ENCODE measurements at places on chromosomes 3 and 15.
A peak's percentile ranks its signal among the peaks of the same experiment; 100 is the strongest.

DNA sequence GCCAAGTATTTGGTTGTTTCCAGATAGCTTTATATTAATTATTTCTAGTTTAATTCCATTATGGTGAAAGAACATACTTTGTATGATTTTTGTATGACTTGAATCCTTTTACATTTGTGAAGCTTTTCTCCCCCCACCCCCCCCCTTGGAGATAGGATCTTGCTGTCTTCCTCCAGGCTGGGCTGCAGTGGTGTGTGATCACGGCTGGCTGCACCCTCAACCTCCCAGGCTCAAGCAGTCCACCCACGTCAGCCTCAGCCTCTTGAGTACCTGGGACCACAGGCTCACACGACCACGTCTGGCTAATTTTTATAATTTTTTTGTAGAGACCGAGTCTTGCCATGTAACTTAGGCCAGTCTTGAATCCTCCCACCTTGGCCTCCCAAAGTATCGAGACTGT, 29.5 kb downstream of the ARL8B start:
- DNase-seq = no peak

- peak; percentile 86 for DNase-seq
Measured at GRCh38 chr15:100114100-100114499, 227.7 kb downstream of the ADAMTS17 start.

DNA sequence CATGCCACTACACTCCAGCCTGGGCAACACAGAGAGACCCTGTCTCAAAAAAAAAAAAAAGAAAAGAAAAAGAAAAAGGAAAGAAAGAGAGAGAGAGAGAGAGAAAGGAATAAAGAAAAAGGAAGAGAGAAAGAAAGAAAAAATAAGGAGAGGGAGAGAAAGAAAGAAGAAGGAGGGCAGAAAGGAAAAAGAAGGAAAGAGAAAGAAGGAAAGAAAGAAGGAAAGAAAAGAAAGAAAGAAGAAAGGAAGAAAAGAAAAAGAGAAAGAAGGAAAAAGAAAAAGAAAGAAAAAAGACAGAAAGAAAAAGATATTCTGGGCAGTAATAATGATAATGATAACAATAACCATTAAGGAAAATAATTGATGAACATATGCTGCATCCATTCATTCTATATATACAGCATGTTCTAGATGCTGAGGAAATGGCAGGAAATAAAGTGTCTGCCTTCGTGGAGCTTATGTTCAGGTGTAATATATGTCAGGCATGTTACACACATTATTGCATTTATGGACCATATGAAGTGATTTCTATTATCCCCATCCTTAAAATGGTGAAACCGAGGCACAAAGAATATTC, 37.4 kb upstream of the MAGEF1 start:
- no peak for DNase-seq

DNA sequence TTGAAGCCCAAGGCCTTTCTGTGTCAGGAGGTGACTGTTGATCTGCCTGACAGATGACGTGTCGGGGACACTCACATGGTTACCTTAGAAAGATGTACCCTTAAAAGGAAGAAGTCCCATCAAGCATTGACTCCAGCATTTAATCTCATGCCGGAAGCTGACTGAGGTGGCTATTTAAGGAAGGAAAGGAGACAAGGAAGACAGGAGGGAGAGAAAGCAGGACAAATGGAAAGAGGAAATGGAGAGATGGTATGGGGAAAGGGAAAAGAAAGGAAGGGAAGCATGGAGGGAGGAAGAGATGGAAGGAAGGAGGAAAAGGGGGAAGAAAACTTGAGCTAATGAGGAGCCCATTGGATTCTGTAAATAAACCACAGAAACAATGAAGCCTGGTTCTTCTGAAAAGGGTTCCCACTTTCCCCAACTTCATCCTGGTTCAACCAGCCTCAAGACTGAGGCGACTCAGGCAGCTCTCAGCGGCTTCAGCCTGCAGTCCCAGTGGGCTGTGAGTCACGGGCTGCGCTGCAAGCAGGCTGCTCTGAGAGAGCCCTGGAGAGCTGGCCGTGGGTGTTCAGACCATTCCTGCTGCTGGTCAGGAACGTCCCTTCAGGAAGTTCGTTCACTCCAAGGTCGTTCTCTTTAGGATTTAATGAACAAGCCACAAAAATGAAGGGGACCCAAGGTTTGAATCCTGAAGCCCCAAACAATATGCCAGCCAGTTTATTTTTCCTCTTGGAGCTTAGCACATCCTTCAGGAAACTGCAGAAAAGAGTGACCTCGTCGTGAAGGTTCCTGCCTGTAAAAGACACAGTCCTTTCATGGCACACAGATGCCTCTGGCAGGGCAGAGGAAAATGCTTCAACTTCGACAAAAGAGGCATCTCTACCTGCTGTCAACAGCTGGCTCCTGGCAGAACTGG, 69.6 kb upstream of the THBS1 start:
- DNase-seq = peak; percentile 90

DNA sequence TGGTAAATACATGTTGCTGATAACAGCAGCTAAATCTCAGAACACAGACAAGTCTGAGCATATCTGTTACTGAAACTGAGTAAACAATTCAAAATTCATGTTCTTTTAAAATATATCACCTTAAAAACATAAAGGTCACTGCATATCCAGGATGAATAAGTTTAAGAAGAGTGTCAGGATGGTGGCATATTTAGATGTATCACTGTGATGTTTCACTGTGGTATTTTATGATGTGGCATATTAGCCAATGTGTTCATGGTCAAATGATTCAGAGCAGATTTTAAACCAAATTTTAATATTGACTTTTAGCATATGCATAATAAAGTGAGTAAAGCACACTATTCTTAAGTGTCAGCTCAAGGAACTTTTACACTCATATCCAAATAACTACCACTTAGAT, 346.4 kb upstream of the DPPA4 start:
- peak; percentile 0 for DNase-seq

- DNase-seq = peak; percentile 12
Measured at GRCh38 chr3:179943117-179943880, 93.4 kb downstream of the PEX5L start.

DNA sequence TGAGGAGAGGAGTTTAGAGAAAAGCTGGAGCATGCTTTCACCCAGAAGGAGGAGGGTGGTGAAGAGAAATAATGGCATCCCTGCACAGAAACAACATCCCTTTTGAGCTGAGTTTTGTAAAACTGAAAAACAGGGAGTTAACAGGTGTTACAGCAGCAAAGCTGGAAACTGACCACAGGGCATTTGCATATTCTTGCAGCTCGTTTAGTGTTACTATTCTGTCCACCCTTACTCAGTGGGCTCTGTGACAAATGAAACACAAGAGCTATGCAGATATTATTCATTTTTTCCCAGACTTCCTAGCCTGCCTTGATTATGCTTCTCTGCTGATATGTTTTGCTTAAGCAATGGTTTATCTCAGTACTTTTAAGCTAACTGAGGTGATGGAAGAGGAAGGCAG, 272.0 kb downstream of the NEK10 start:
- no peak for DNase-seq

DNA sequence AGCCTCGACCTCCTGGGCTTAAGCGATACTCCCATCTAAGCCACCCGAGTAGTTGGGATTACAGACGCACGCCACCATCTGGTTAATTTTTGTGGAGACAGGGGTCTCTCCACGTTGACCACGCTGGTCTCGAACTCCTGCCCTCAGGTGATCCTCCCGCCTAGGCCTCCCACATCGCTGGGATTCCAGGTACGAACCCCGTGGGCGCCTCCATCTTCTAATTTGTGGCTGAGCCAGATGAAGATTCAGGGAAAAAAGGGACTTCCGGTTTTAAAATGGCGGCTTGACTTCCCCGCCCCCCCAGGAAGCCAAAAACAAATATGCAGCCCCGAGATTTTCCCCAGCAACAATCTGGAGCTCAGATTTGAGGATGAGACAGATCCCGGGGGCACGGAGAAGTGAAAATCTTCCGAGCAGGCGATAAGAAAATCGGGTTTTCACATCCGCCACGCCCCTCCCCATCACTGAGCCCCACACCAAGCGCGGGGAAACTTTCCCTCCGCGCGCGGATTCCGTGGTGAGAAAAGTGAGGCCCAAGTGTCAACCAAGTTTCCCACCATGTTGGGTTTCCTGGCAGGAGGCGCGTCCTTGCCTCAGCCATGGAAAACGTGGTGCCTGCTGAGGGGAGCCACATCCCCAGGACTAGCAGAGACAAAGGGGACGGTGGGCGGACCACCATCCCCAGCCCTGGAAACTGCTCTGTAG, 15.4 kb downstream of the CHST14 start:
- no peak for DNase-seq

GRCh38 chr15:50358845-50359244, 3.8 kb upstream of the GABPB1 start:
- peak; percentile 42 for DNase-seq

DNA sequence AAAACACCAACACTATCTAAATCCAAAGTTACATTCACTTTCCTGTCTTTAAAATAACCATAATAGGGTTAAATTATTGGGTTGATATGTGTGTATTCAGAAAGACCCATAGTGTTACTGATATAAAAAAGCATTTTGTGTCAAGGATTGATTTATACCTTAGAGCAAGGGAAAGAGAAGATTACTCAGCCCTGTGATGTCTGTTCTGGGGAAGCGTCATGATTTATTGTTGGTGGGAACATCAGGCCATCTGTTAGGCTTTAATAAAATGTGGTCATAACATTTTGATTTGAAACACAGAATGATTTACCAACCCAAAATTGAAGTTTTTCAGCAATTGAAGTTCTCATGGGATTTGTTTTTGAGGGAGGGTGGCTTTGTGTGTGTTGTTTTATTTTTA, 33.2 kb downstream of the SIDT1 start:
- no peak for DNase-seq

DNA sequence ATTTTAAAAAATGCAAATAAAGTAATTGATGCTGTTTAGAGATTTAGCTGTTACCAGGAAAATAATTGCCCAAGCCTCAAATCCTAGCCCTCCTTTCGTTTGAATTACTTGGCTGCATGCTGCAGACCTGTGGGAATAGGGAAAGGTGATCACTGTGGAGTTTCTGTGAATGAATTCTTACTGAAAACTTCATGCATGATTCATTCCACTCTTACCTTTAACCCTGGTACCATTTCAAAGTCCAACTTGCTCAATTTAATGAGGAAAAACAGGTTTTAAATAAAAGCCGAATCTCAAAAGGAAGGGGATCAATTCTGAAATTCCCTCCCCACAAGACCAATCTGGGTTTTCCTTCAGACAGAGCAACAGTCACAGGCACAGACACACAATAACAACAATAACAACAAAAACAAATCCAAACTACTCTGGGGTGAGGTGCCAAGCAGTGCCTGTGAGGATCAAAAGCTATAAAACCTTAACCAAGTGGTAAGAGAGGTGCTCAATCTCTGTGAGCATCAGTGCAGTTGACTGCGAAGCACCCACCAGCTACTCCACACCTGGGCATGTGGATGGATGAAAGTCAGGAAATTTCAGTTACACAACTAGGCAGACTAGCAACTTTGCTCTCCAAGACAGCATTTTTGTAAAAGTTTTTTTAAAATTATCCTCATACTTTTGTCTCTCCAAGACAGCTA, 200.8 kb downstream of the CNTN3 start:
- no peak for DNase-seq

DNA sequence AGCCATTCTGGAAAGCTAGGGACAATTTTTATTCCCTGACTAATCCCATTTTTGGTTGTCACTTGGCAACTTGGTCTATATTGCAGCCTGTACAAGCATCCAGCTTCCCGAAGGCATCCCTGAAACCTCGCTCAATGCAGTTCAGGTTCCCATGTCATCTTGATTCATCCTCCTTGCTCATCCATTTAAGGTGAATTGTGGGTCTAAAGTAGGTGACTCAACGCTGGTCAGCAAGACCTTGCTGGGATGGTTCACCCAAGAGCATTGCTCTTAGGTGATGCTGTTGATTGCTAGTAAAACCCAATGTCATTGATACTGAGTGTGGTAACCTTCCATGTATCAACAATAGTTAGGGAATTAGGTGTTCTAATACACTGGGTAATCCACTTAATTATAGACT, 13.1 kb upstream of the RAB8B start:
- no peak for DNase-seq

- no peak for DNase-seq
Measured at GRCh38 chr3:57980416-57980815, 27.8 kb upstream of the FLNB start.

DNA sequence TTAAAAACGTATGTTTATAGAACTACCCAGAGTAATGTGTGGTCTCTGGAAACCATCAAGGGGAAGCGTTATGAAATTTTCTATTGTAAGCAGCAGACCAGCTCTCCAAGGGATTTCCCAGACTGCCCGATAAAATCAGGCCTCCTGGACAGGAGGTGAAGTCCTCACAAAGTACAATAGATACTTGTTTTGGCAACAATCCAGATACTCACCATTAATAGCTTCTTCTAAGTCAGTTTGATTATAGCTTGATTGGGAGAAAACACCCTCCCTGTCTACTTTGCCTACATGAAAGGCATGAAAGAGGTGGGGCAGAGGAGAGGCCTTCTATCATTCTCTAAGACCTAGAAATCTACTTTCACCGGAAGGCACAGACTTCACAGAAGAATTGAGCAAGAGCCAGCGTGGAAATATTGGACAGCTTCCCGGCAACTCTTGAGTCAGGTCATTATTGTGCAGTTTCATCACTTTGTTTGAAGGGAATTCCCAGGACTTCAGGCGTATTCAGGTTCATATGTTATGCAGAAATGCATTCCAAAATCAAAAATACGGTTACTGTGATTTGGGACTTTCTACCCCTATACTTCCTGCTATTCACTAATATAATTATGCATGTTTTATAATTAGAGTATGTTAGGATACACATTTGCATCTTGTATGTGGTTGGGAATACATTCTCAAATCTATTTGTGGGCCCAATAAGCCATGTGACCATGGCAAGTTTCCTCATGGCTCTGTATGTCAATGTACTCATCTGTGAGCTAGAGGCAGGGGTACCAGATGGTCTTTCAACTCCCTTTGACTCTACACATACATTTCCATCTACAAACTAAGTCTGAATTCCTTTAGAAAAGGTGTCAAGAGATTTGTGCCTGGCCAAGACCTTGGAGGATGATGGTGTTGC, 103.5 kb downstream of the CD47 start:
- DNase-seq = peak; percentile 91

- no peak for DNase-seq
Measured at GRCh38 chr3:134251731-134252391, 1.2 kb upstream of the RYK start.

GRCh38 chr3:39147711-39148434, 5.5 kb downstream of the CSRNP1 start:
- DNase-seq = peak; percentile 66

DNA sequence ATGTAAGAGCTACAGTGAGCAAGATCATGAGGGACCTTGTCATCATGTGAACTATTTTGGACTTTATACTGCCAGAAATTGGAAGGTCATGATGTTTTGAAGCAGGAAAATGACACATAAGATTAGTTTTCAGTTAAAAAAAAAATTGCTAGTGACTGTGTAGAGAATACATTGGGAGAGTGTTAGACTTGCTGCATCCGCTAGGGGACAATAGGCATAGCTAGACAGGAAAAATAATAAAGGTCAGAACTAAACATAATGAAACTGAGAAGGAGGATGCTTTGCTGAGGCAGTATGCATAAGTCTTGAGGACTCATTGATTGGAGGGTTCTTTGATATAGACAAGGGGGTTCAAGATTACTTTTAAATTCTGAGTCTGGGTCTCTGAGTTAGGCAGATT, 275.8 kb upstream of the KCNH8 start:
- DNase-seq = no peak

- DNase-seq = peak; percentile 16
Measured at GRCh38 chr3:106305127-106305526, 436.3 kb upstream of the CBLB start.

Data from fibroblast of skin of scalp (primary cell).